ENCODE measurements at places on chromosomes 2 and 18.

- no peak for DNase-seq
Measured at GRCh38 chr18:31617031-31617717, 25.5 kb downstream of the TTR start.

DNA sequence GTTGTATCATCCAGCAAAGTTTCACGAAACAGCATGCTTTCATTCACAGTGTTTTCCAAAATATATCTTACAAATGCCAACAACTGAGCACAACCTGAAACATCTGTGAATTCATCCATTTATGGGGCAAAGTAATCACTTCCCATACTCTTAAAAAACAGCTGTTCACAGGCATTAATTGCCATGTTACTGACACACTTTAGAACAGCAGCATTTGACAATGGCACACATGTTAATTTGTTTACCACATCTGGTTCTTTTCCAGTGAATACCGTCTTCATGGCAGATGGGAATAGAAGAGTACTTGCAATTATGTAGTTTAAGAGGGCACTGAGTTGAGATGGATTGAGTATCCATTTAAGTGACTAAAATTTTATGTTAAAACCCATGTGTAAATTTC, 347.4 kb upstream of the LRP1B start:
- no peak for DNase-seq

GRCh38 chr2:27572439-27572838, 10.4 kb upstream of the ZNF512 start:
- DNase-seq: no peak

- no peak for DNase-seq
Measured at GRCh38 chr2:206218796-206219499, 55.5 kb upstream of the ZDBF2 start.

DNA sequence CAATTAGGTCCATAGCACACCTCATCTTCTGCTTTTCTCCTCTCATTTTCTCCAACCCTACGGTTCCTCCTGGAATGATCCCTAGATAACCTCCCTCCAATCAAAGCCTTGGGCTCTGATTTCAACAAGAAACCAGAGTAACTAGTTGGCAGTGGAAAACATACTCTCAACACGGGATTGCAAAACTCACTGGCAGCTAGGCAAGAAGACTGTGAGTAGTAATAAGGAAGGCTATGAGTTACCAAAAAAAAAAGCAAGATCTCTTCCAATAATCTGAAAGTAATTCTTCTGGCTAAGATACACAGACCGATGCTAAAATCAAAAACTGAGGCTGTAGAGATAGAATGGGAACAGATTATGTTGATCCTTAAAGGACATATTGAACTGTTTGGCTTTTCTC, 28.4 kb upstream of the CCDC102B start:
- DNase-seq: no peak

DNA sequence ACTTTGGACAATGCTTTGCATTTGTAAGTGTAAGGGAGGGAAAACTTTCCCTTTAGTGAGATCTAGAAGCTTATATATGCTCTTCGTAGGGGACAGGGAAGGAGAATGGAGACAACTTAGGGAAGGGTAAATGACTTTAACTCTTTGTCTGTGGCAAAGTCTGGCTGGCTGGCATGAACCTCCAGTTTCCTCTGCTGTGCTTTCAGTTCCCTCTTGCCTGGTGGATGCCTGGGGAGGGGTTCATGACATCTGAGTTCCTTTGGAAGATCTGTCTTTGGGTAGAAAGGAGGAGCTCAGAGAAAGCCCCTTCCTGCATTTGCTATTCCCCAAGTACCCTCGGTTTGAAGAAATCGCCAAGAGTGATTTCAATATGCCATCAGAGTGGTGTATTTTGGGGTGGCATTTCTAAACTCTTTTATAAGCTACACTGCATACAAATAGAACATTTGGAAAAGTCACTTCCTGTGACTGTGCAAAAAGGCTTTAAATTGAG, 143.6 kb downstream of the VAPA start:
- no peak for DNase-seq

DNA sequence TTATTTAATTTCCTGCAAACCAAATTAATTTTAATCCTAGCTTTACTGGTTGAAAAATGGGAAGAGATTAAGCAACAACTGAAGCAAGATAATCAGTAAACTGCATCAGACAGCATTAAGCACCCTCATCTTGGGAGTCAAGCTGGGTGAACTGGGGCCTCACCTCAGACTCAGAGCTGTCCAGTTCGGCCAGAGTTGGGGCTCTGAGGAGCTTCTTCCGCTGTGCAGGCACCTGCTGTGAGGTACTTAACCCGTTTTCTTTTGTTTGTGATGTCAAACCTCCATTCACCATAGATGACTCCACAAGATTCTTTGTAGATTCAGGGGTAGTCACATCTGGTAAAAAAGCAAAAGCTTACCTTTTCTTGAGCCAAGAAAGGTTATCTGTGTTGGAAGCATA, 71.8 kb downstream of the PRELID3A start:
- no peak for DNase-seq

- no peak for DNase-seq
Measured at GRCh38 chr2:19099181-19099580, 259.2 kb downstream of the OSR1 start.

DNA sequence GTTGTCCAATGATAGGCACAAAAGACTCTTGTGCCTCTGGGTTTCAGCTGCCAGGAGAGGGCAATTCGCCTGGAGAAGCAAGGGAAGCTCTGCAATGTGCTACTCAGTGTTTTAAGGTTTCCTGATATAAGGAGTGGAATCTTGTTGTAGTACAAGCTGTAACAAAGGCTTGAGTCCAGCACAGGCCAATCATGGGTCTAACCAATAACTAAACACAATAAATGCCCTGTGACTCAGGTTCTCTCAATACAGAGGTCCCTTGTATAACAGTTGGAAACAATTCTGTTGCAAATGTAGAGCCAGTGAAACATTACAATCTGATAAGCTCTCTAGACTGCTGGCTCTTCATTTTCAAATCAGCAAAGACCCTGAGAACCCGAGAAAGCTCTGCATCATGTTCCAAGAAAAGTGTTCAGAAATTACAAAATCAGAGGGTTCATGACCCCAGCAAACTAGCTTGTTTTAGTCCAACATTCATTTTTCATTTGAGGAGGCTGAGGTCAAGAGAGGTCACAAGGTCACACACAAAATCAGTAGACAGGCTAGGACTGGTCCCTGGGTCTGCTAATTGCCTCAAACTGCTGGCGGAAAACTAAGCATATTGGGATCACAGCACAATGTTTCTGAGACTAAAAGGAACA, 59.0 kb upstream of the DNMT3A start:
- DNase-seq: no peak

GRCh38 chr2:234476766-234477165, 20.1 kb downstream of the ARL4C start:
- DNase-seq: no peak

GRCh38 chr18:13131283-13131682, 87.3 kb upstream of the LDLRAD4 start:
- DNase-seq: no peak

DNA sequence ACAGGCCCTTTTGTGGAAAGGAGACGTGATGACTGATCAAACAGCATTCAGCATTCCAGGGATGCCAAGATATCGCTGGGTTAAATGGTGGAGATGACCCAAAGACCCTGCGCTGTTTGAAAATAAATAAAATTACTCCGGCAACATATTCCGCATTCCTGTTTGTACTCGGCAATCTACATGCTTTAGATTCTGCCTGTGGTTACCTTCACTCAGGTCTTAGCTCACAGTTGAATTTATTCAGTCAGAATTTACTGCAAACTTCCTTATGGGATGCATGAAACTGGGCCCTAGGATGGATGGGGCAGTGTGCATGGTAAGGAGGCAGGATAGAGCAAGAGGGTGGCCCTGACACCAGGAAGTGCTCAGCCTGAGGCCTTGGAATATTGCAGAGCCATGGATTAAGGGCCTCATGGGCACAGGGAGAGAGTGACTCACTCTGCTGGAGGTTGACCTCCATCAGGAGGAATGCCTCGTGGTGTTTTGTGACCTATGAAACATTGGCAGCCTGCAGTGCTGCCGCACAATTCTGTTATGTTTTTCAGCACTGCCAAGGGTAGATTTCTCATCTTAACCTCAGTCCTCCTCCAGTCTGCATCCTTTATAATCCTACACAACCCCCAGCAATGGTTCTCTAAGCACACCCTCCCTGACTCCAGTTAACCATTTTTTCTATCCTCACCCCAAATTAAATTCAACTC, 321.4 kb downstream of the IRS1 start:
- DNase-seq: no peak

DNA sequence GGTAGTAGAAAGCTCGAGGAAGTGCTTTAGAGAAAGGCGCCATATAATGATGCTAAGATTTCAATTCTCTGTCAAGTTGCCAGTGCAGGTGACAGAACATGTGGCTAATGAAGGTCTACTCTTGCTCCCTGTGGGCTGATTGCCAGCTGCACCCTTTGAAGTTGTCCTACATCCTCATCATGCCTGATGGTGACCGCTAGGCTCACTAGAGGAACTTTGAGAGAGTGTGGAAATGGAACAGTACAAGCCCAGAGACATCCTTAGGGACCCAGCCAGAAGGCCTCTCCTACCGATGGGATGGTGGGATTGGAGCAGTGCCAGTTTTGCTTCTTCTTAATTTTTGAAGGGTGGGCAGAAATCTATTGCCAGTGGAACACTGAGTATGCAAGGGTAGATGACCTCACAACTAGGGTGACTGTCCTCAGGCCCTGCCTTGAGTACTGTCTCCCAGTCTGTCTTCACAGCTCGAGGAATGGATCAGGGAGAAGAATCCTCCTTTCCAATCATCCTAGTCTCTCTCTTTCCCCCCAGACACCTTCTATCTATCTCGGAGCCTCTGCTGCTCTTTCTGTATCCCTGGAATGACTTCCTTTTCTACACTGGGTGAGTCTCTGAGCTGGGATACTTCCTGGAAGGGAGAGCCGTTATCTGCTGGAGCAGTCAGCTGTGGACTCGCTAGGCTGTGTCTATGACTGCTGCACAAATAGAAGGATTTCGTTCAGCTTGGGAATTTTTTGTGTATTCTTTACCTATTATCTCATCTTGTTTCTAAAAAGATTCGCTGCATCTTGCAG, 33.5 kb downstream of the LGALSL start:
- no peak for DNase-seq

DNA sequence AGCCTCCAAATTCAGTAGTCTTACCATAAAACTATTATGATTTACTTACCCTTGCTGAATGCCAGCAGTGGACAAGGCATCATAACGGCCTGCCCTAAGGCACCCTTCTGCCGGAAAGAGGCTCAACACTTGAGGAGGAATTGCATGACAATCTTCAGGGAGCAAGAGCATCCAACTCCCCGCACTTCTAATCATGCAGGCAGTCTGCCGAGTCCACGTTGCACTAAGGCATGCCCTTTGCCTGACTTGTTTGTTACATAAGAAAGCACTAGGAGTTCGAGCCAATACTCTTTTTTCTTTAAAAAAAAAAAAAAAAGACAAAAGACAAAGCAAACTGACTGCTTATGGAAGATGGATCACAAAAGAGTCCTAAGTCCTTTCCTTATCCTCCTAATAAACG, 17.9 kb upstream of the SPTBN1 start:
- no peak for DNase-seq

DNA sequence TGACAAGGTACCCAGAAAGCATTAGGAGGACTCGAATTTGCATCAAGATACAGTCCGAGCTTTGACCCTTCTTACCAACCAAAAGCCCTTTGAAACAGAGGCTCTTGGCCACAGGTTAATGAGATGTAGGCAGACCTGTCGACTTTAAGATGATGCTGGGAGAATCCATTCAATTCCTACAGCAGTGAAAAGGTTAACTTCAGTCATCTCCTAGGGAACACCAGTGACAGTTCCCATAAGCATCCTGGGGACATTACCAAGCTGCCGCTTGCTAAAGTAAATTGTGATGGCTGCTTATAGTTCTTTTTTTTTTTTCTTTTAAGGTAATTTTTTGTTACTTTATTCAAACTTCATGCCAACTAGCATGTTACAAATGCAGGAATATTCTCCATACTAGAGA, 379.3 kb downstream of the SOX11 start:
- DNase-seq: no peak

DNA sequence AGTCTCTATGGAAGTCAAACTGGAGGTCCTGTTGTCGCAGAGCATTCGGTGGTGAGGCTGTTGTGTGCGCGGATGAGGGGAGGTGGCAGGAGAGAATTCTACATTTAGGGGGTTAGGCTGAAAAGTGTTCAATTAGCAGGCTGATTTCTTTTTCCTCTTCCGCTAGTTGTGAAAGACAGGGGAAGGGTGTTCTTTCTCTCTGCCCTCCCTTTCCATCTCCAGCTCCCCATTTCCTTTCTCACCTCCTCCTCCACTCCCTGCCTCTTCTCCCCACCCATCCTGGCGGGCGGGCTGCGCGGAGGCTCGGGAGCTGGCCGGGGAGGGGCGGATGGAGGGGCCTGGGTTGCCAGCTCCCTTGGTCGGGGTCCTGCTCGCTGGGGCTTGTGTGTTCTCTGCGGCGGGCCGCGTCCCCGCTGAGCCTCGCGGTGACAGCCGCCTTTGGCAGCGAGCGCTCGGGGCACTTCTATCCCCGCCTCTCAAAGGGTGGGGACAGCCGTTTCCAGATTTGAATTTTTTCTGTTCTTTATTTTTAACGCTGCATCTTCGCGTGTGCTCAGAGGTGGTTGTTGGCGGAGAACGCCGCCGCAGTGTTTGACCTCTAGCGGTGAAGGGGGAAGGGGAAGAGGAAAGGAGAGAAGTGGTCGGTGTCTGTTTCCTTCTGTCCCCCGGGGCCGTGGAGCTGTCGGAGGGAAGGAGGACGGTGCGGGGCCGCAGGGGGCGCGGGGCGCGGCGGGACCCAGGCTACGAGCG, 3.6 kb downstream of the SOX11 start:
- no peak for DNase-seq

GRCh38 chr2:100895402-100895801, 75.5 kb downstream of the NPAS2 start:
- DNase-seq: no peak

DNA sequence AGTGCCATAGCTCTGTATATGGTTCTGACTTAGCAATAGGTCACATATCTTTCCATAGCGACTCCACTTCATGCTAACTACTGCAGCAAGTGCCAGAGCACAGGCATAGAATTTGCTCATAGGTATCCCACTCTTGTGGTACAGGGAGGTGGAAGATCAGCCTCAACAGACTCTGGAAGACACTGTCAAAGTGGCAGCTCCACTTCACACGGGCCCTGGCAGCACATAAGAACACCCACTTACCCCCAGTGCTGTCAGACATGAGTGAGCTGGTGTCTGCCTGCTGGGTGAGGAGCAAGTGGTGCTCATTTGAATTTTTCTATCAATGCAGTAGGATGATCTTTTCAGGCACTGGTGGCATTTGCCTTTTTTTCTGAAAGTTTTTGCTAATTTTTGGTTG, 48.6 kb downstream of the BCL2L11 start:
- DNase-seq: no peak

DNA sequence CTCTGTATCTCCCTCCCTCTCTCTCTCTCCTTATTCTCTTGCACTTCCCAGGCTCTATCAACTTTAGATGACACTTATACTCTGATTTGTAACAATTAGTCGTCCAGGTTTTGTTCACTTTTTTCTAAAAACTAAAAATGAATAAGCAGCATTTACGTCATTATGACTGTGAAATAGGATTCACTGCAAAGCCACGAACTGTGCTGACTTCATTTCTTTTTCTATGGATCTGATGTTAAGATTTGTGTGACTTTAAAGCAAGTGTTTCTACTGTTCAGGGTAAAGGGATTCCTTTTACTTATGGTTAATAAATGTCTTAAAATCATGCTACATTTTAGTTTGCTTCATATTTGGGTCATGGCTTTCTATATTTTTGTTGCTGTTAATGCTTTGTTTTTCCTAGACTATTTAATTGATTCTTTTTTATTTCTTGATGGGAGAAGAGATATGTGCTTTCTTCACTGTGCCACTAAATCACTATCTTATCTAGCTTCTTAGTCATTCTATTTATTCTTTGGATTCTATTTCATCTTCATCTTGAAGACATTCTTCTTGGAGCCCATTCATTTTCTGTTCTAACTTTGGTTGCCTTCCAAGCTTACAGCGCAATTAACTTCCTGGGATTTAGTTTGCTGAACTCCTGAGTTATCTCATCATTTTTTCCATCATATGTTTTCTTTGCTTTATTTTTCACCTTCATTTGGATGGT, 480.4 kb upstream of the TRIB2 start:
- no peak for DNase-seq
